ENCODE measurements at places on chromosomes 12 and 14.

- no peak for DNase-seq
Measured at GRCh38 chr12:123057513-123058265, 77.2 kb downstream of the ARL6IP4 start.

GRCh38 chr14:102926104-102926503, 3.6 kb downstream of the AMN start:
- DNase-seq, result no peak

DNA sequence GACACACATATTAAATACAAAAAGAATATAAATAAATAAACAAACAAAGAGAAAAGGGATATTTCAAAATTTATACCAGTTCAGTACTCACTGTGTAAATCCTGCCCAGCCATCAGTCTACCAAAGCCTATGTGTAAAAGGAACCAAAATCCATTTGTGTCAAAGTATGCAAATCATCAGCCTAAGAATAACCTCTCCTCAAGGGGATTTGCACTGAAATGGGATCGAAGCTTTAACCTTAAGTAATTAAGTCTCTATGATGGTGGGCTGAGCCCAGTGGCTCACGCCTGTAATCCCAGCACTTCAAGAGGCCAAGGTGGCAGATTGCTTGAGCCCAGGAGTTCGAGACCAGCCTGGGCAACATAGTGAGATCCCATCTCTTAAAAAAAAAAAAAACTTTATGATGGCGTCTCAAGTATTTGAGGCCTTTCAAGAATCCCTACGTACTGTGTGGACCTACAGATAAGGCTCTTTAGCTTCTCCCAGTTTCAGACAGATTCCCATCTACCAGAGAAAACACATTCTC, 57.8 kb upstream of the METAP2 start:
- DNase-seq, result no peak

GRCh38 chr14:61749264-61749663, 13.0 kb upstream of the SNAPC1 start:
- no peak for DNase-seq

DNA sequence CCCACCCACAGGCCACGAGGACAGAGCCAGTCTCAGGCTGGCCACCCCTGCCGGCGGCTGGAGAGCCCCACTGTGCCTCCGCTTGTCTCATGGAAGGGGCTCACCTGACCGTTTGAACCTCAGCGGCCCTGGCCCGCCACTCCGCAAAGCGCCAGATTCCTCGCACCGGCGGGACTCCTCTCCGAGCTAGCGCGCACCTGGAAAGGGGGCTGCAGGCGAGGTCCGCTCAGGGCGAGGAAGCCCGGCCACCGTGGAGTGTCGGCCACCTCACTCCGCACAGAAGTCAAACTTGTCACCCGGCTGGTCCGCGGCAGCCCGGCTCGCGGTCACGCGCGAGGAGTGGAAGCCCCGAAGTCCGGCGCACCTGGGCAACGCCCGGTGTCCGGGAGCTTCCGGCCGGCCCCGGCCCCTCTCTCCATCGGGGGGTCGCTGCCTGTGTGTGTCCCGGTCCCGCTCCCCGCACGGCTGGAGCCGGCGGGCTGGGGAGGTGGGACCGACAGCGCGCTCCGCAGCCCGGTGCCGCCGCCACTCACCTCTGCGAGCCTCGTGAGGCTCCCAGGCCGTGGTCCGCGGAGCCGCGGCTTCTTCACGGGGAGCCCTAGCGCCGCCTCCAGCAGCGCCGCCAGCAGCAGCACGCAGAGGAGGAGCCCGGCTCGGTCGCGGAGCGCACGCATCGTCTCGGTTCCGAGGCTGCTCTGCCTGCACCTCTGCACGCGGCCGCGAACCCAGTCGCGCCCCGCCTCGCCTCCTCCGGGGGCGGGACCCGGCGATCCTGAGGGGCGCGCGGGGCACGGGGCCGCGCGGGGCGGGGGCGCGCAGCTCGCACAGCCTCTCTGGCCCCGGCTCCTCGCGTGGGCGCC, at the start of gene ISM2:
Gene ISM2 (minus strand): TSS at position 697 of the 860 bp plus-strand sequence. CDS start 23 bp downstream, at position 674.
- DNase-seq, result no peak

DNA sequence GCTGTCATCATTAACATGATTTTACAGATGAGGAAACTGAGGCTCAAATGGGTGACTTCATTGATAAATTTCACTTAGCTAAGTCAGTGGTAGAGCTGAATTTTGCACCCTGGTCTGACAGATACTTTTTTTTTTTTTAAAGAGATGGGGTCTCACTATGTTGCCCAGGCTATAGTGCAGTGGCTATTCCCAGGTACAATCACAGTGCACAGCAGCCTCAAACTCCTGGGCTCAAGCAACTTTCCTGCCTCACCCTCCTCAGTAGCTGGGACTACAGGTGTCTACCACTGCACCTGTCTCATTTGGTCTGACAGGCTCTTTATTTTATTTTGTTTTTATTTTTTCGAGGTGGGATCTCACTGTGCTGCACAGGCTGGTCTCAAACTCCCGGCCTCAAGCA, 24.2 kb upstream of the CORO1C start:
- no peak for DNase-seq

GRCh38 chr14:88258021-88258420, 65.0 kb downstream of the KCNK10 start:
- DNase-seq, result no peak

DNA sequence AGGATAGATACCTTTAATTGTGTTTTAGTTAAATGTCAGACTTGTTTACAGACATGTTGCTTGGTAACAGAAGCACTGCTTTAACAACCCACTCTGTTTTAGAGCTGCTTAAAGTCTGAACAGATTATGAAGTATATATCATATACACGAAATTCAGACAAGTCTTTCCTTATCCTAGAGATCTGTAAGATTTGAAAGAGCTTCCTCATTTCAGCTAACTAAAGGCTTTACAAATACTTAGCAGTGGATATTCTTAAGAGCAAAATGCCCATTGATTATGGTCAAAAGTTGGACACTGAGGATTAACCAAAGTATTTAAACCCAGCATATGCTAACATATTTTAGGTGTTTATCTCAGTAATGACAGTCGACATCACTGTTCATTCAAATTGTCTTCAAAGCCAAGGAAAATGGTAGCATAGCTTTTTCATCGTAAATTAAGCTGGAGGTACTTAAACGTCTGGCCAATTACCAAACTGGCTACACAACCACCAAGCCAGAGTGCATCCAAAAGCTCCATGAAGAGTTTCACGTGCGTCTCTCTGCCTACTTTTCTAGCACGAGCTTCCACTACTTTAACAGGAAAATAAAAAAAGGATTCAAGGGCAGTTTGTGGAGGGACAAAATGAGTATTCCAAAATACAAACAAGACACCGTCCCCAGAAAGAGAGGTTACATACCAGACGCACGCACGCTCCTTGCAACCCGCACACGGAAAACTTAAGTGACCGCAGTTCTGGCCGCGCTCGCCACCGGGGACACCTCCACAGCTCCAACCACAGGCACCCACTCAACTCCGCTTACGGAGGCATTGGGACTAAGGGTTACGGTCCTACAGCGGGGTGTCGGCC, 565 bp downstream of the CEP83 start:
- no peak for DNase-seq

DNA sequence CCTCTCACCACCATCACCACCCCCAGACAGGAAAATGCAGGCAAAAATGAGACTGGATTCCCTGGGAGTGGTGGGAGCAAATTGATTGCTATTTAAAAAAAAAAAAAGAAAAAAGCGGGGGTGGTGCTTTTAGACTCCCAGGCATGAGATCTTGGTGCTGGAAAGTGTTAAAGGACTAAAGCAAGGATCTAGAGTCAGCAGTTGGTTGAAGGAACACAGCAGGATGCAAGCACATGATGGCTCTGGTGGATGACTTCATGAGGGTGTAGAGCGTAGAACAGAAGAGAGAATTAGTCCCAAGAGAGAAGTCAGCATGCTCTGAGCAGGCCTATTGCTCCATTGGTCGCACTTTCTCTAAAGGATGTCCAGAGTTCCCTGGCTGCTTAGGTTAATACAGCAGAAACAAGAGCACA, 183.8 kb upstream of the HMGA2 start:
- DNase-seq, result no peak

DNA sequence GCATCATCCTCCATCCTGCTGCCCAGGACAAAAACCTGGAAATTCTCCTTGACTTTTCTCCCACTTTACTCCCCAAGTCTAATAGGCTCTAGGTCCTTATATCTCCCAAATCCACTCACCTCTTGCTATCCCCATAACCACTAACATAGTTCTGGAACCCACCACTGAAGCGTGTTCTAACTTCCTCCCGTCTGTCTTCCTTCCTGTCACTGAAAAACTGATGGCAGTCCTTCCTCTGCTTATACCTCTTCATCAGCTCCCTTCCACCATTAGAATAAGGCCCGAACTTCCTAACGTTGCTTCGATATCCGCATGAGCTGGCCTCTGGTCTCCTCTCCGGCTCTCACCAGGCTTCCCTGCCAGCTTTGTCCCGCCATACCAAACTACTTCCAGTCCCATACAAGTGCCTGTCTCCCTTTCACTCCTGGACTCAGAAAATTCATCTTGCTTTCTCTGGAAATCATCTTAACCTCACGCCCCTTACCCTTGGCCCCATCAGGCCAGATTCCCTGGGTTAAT, 63.0 kb upstream of the BCL2L14 start:
- no peak for DNase-seq

DNA sequence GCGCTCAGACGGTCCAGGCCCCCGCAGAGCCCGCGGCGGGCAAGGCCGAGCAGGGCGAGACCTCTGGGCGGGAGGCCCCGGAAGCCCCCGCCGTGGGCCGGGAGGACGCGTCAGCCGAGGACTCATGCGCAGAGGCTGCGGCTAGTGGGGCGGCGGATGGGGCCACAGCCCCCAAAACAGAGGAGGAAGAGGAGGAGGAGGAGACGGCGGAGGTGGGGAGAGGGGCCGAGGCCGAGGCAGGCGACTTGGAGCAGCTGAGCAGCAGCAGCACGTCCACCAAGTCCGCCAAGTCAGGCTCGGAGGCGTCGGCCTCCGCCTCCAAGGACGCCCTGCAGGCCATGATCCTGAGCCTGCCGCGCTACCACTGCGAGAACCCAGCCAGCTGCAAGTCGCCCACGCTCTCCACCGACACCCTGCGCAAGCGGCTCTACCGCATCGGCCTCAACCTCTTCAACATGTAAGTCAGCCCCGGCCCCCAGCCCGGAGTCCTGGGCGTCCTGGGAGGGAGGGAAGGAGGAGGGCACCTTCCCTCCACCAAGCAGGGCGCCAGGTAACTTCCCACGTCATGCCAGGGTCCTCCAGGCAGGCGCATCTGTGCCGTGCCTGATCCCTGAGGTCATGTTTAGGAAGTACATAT, 72.4 kb downstream of the IQSEC3 start:
- no peak for DNase-seq

DNA sequence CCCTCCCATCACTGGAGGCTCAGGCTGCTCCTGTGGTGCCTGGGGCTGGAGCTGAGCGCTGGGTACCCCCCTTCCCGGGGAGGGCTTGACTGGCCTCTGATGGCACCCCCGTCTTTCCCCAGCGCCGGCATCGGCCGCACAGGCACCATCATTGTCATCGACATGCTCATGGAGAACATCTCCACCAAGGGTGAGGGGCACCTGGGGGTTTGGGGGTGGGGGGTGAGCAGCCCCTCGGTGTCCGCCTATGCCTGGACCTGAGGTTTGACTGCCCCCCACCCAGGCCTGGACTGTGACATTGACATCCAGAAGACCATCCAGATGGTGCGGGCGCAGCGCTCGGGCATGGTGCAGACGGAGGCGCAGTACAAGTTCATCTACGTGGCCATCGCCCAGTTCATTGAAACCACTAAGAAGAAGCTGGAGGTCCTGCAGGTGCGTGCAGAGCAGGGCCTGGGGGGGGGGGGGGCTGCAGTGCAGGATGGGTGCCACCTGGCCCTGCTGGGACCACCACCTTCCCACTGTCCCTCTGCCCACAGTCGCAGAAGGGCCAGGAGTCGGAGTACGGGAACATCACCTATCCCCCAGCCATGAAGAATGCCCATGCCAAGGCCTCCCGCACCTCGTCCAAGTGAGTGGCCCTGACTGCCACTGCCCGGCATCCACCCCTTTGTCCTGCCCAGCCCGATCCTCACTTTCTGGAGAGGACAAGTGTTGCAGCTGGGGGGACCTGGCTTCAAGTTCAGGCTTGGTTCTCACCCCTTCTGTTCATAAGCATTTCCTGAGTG, 8.8 kb downstream of the PTPN6 start:
- DNase-seq, result no peak

GRCh38 chr14:35875296-35875695, 49.2 kb downstream of the BRMS1L start:
- DNase-seq, result no peak

Data from mesothelial cell of epicardium (in vitro differentiated cells).